GM23248 (cell line): ENCODE measurements at places on chromosomes 12 and 14.
A peak's percentile ranks its signal among the peaks of the same experiment; 100 is the strongest.

DNA sequence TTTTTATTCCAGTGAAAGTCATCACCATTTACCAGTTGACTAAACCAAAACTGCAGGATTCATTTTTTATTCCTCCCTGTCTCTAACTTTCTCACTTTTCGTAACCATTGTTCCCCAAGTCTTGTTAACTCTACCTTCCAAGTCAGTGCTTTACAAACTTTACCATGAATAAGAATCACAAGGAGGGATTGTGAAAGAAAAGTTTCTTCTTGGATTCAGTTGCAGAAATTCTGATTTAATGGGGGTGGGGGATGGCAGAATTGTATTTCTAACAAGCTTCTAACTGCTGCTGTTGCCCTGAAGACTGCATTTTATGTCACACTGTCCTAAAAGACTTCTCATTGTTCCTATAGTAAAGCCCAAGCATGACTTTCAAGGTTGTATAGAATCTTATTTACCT lies 5.0 kb upstream of the RAB21 start:
- DNase-seq, result peak; percentile 8

- peak; percentile 30 for DNase-seq
Measured at GRCh38 chr12:128815779-128816642, 7.7 kb downstream of the SLC15A4 start.

- no peak for DNase-seq
Measured at GRCh38 chr12:12020762-12021161, 50.0 kb upstream of the BCL2L14 start.

GRCh38 chr12:132458846-132459641 lies 30.9 kb upstream of the FBRSL1 start:
- no peak for DNase-seq

- peak; percentile 79 for DNase-seq
Measured at GRCh38 chr12:19200261-19200660, 70.7 kb downstream of the PLEKHA5 start.

DNA sequence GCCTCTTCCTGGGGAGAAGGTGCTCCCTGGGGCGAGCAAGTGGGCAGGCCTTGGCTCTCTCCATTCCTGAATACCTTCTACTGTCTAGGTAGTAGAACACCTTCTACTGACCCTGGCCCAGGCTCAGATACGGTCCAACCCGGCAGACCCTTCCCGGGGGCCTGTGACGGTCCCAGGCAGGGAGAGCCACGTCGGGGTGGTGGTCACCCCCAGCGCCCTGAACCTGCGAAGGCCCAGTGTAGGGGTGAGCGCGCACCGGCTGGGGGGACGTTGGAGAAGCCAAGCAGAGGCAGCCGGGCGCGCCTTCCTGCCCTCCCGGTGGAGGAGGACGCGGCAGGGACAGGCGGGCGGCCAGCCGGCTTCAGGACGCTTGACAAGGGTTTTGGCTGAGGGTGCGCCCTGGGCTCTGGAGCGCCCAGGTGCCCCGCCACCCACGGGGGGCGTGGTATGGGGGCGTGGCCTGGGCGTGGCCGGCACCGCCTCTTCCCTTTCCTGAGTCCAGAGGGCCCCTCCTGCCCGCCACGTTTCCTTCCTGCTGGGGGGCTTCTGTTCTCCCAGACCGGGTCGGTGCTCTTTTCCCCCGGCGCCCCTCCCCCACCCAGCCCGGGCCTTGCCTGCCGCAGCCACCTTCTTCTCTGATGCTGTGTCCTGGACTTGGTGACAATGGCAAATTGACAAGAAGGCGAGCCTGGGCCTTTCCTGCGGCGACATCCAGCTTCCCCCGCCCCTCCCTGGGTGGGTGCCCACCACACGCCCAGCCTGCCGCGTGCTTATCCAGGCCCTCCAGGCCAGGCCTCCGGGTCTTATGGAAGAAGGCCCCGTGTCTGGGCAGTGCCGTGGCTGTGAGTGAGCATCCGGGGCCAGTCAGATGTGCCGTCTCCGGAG lies 24.5 kb upstream of the PPP1R13B start:
- DNase-seq, result peak; percentile 27

DNA sequence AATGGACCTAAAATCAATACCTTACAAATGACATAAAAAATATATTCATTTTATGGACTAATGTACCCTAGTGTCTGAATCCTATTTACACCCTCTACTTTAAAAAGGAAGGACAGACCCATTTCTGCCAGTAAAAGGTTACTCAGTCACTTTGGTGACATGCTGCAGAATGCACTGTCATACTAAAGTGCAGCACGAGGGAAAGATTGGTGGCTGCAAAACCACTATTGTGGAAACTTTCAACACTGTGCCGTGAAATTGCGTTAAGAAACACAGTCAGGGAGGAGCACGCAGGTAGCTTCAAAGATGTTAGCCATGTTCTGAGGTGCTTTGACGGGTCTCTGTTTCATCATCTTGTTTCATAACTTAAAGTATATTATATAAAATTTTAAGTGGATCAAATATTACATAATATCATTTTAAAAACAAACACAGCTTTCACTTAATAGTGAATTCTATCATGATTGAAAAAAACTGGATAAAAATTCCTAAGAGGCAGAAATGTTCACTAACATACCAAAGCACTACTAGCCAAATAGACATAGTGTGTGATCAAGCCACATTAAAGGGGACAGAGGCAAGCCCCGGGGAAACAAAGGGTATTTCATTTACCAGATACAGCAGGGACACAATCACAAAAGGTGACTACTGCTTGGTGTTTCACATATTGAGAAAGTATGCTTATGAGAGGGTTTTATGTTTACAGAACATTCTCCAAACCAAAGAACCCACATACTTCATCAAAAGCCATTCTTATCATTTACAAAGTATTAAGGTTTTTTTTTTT lies 330.8 kb upstream of the SOX5 start:
- DNase-seq, result no peak
